NCI-H1930 (cell line): ENCODE measurements at places on chromosomes 1 and 21.

GRCh38 chr1:16903054-16903453, 7.3 kb downstream of the RNU1-2 start:
- DNase-seq: no peak

DNA sequence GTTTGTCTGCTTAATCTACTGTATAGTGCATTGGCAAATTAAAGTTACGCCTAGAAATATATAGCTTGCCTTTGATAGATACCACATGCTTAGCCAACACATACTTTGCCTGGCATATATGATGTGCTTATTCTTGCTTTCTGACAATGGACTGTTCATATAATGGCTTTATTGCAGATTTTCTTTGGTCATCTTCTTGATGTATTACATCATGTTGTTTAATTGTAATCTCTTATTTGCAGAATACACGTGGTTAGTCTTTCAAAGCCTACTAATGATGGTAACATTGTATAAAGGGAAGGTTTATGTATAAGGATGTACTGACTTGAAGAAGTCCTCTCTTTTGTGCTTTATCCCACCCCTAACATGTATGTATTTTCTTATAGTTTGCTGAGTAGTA, 201.5 kb downstream of the PDE4B start:
- no peak for DNase-seq

GRCh38 chr1:49187056-49187455, 410.4 kb upstream of the BEND5 start:
- DNase-seq: no peak

DNA sequence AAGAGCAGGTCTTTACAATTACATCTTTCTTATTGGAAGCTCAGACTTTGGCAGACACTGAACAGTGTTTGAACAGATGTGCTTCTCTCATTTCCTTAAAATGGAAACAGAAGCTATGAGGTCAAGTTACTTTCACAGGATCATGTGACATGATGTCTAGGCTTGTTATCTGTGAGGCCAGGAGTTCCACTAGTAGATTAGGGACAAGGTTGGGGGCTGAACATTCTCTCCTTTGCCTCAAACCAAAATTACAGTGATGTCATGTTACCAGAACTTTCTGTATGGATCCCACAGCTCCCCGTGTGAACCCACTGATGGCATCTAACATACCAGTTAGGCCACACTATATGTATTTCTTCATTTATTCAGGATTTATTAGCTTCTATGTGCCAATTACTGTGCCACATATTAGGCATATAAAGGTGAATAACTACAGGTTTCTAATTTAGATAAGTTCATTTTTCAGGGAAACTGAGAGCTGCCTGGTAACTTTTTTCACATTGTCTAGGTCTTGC, 6.0 kb downstream of the DYNLT5 start:
- DNase-seq: no peak
